ENCODE measurements at places on chromosomes 3 and 15.

GRCh38 chr3:63937661-63938651 is 25.8 kb upstream of the SCAANT1 start:
- DNase-seq = no peak

DNA sequence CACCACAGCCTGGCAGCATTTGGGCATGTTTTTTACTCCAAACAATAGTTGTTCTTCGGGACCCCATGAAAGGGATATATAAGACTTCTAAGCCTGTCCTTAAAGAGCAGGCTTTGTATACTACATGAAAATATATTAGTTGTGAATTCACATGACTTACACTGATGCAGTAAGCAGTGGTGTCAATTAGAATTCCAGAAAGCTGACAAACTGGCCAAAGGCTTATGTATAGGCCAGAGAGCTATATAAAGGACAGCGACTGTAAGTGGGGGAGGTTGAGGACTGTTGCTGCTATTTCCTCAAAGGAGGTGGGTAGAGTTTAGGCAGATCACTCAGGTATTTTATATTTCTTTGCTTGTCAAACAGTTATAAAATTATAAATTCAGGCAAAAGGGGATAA is 24.8 kb downstream of the KPNA4 start:
- peak; percentile 40 for DNase-seq

DNA sequence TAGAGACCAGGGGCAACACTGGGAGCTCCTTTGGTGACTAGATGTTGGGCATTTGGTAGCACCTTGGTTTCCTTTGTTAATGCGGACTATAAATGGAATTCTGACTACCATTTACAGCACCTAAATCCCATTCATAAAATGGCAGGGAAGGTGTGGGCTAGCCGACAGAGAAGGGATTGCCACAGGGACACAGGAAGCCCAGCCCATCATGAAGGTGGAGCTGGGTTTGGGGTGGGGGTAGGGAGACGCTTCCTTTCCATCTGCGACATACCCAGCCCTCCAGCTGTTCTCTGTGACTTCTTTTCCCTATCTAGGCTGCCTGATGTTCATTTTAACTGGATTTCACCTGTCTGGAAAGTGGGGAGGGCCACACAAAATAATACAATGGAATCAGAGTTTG is 21.0 kb downstream of the ABHD2 start:
- DNase-seq = no peak

- no peak for DNase-seq
Observed at GRCh38 chr3:20137647-20138046, 48.4 kb downstream of the SGO1 start.

DNA sequence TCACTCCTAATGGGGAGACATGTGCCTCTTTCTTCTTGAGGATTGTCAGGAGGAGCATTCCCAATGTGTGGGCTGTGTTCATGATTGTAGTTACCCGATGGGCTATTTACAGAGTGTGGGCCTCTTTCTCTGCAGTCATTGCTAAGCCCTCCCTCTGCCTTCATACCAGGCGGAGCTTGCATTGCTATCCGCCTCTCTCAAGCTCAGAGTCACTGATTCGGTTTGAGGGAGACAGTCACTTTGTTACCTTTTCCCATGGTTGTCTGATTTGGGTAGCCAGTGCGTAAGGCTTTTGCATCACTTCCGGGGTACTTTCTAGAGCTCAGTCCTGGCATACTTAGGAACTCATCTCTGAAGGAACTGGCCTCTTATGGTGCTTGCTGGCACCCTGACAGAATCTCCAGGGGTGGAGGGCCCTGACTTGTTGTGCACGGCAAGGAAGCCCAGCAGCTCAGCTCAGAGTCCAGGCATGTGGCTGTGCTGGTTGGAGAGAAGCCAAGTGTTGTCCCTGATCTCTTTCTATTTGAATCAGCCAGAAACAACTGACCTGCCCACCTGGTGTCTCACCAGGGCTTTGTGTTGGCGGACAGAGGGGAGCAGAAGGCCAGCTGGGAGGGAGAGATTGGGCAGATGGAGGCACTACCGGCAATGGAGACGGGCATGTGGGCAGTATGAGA is 79.8 kb downstream of the EPHB1 start:
- peak; percentile 24 for DNase-seq

DNA sequence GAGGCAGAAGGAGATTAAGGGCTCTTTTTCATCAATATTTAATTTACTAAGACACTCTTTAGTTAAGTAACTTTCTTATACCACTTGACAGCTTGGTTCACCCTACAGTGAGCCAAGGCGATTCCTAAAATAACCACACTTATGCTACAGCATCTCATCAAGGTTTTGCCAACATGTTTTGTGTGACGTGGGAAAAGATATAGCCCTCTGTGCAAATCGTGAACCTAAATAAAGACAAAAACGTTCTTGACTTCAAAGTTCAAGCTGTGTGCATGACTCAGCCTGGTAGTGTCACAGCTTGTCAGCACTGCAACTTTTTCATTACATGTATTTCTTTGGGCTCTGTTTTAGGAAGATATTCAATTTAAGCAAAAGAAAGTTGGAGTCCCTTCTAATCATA is 297.0 kb upstream of the EPHA3 start:
- peak; percentile 69 for DNase-seq

GRCh38 chr3:47412453-47412756 is 31.6 kb downstream of the PTPN23 start:
- DNase-seq = no peak

- no peak for DNase-seq
Observed at GRCh38 chr3:142263112-142263511, 37.7 kb upstream of the GK5 start.

DNA sequence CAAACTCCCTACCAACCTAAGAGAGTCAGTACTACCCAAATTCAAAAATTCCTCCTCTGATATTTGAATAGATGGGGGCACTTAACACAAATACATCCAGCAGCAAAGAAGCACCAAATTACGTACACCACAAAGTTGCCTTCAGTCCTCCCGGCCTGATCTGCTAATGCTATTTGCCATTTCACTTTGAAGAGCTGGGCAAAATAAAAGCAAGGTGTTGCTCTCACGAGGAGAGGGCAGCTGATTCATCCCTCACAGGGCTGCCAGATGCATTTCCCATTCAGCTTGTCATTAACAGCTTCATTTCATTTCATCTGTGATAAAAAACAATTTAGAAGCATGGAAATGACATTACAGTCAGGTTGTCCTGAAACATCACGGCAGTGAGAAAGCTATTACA is 283.4 kb upstream of the VEPH1 start:
- no peak for DNase-seq

GRCh38 chr3:10447110-10447509 is 58.3 kb downstream of the ATP2B2 start:
- DNase-seq = no peak

DNA sequence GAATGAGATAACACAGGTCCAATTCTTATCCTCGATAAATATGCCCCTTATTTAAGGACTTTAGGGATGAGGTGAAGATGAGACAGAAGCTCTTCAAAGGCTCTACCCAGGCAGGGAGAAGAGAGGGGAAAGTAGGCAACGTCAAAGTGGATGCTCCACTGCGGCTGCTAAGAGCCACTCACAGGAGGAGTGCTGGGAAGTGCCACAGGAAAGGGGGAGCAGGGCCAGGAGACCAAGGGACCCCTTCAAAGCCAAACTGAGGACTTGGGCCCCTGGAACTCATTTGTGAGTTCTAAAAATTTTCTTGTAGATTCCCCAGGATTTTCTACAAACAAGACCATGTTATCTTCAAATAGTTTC is 47.3 kb upstream of the ATG7 start:
- DNase-seq = no peak

- no peak for DNase-seq
Observed at GRCh38 chr3:107662586-107662985, 139.8 kb downstream of the BBX start.

GRCh38 chr15:78931439-78932257 is 13.2 kb downstream of the CTSH start:
- no peak for DNase-seq

GRCh38 chr3:197151580-197151979 is 122.0 kb upstream of the MELTF start:
- DNase-seq = peak; percentile 52

GRCh38 chr3:46987319-46987742 is 7.9 kb downstream of the NBEAL2 start:
- no peak for DNase-seq

GRCh38 chr15:74132681-74133651 is 2.6 kb downstream of the ISLR2 start:
- DNase-seq = peak; percentile 55

DNA sequence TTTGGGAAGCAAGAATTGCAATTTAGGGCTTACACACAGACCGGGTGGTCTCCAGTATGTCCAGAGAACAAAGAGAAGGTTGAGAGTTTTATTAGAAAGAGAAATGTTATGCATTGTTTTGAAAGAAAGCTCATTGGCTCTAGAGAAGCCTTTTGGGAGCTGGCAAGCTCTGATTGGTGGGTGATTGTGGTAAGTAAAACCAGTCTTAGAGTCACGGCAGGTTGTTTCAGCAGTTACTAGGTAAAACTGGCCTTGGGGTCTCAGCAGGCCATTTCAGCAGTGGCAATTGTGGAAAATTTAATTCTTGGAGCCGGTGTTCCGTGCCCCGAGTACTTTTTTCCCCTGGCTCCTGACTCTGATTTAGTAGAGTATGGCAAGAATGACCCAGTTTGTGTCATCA is 78.1 kb downstream of the MRPL46 start:
- no peak for DNase-seq

DNA sequence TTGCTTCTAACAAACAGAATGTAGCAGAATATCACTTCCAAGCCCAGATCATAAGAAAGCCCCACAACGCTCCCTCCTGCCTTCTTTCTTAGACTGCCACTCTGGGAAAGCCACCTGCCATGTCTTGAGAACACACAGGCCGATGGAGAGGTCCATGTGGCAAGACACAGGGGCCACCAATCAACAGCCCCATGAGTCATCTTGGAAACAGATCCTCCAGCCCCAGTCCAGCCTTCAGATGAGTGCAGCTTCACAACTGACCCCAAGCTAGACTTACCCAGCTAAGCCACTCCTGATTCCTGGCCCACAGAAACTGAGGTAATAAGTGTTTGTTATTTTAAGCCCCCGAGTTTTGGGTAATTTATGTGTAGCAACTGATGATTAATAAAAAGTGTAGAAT is 39.7 kb downstream of the PTH1R start:
- DNase-seq = no peak

- DNase-seq = no peak
Observed at GRCh38 chr15:80970018-80970657, 19.5 kb downstream of the MESD start.

DNA sequence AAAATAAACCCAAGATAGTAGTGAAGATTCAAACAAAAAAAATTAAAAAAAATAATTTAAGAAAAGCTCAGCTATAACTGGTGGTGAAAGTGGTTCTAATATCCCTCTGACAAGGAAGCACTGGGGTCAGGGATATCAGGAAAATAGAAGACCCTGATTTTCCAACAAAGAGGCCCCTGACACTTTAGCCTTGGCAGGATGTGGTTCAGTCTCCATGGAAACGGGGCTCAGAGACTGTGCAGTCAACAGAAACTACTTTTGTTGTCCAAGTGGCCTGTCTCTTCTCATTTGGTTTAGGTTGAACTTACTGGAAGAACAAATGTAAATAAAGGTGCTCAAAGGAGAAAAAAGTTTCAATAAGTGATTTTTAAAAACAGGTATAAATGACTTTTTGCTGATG is 27.2 kb downstream of the INTS14 start:
- DNase-seq = peak; percentile 29

DNA sequence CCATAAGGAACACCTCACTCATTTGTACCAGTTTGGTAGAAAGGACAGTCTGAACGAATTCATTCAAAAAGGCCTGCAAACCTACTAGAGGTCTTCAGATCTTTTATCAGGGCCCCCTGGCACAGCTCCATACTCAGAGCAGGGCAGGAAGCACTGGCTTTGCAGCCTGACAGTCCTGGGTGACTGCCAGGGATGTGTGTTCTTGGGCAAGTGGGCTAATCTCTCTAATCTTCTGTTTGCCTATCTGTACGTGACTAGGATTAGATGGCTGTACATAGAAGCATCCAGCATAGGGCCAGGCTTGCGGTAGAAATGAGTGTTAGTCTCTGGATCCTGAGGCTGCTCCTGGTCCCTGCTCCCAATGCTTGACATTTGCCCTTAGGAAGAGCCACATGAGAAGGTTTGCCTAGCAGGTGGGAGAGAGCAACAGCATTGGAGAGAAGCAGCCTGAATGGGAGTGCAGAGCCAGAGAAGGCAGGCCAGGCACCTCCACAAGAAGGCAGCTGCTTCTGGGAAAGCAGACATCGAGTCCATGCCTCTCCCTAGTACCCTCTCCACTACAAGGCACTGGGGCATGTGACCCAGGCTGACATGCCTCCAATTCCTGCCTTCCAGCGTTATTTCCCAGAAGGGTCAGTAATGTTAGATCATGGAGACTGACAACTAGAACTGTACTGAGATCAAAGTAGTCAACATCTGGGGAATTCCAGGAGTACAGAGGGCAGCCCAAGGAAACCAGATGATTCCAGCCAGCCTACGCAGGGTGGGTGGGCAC is 1.0 kb upstream of the CXCR6 start:
- DNase-seq = no peak

- no peak for DNase-seq
Observed at GRCh38 chr3:25287291-25287884, 140.7 kb upstream of the RARB start.
